RPMI8226 (cell line): ENCODE measurements at places on chromosomes 7 and 10.

DNA sequence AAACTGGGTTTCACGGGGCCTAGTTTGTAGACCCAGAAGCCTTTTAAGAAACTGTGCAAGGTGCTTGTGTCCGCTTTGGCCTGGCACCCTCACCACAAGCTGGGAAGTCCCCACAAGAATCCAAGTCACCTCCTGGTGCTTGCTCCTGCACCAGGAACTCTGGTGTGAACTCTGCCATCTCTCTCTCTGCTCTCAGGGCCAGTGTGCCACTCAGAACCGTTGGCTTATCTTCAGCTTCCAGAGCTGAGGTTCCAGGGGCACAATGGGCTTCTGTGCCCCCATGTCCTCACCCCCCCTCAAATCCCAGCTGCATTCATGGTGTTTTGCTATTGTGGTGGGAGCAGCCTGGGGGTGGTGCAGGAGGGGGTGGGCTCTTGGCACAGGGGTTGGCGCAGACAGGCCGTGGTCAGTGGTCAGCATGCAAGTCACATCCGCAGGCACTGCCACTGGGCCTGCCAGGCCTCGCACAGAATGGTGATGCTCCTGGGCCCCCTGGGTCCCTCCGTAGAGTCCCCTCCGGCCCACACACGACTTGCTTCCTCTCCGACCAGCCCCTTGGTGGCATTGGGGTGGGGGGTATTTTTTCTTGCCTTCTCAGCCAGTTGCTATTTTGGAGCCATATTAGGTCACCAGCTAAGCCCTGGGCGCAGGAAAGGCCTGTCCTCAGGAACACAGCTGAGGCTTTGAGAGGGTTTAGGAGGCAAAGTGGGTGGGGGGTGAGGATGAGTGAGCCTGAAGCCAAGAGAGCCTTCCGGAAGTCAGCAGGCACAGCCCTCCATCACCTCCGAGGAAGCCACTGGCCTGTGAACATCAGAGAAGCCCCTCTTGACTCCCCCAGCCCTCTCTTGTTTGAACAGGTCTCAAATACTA, 3.0 kb downstream of the ZCCHC24 start:
- no peak for DNase-seq

- peak; percentile 44 for DNase-seq
Observed at GRCh38 chr10:84352251-84352842, 24.0 kb downstream of the CCSER2 start.

DNA sequence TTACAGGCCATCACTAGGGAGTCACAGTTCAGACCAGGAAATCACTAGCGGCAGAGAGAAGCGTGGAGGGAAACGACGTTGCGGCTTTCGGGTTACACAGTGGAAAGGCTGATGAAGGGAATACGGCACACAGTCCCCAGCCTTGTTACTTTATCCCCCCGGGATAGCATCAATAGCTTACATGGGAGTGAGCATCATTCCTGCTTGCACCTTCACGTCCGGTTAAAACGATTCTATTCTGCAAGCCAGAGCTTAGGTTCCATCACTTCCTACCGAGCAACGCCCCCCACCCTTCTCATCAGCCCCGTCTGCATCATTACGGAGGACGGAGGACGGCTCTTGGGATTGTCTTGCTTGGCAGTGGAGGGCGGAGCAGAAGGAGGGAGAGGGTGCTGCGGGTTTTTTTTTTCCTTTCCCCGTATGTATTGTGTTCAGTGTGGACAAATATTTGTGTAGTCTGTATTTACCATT, 124.9 kb downstream of the CLEC2L start:
- no peak for DNase-seq

DNA sequence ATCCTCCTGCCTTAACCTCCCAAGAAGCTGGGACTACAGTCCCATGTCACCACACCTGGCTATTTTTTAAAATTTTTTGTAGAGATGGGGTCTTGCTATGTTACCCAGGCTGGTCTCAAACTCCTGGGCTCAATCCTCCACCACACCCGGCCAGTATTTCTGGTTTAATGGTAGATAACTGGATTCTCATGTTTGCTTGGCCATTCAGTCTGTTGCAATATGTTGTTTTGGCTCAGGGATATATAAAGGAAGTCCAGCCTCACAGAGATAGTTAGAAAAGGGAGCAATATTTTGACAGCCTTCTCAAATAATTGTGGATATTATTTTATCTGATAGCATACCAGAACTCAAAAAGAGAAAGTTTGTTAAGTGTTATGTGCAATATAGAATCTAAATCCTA, 82.4 kb downstream of the BTAF1 start:
- DNase-seq: no peak

DNA sequence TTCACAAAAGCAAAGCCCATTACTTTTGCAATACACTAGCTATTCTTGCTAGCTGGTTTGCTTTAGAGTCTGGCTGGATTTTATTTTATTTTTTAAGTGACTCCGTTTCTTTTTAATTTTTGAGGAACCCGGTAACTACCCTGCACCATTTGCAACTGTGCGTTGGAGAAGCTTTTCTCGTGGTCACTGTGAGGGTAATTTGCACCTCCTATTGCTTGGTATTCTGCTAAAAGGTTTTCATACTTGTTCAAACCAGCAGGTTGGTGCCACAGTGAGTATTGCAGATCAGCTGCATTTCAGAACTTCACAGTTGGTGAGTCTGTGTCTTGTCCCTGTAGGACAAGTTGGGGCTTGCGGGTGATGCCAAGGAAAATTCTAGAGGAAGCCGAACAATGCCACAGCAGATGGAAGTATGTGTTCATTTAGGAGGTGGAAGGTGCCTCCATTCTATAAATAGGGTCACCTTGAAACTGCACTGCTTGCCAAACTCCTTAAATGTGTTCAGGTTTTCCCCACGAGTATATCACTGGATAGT, 3.9 kb upstream of the NMT2 start:
- no peak for DNase-seq

- no peak for DNase-seq
Observed at GRCh38 chr10:49484486-49485235, 54.3 kb downstream of the ERCC6 start.

DNA sequence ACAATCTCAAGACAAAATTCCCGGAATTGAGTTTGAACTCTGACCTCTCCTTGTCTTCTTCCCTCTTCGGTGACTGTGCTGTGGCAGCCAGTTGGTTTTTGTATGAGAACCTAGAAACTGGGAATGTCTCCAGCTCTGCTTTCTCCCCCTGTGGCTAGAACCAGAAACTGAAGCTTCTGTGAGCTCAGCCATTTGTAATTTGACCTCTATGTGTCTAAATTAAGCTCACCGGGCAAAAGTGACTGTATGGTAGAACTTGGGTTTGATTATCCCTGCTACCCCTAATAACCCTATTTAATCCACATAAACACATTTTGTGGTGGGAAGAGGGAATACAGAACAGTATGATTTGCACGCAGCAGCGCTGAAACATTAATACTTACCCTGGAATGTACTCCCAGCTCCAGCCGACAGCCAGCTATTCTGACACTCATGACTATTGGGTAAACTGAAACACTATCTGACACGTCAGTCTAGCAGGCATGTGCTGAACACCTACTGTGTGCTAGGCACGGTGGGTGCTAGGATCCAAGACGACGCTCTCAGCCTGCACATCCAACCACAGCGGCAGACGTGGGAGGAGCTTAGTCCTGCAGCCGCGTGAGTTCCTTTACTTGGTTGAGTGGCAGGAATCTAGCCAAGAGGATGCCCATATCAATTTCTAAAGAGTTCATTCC, 324.8 kb downstream of the SFMBT2 start:
- no peak for DNase-seq

DNA sequence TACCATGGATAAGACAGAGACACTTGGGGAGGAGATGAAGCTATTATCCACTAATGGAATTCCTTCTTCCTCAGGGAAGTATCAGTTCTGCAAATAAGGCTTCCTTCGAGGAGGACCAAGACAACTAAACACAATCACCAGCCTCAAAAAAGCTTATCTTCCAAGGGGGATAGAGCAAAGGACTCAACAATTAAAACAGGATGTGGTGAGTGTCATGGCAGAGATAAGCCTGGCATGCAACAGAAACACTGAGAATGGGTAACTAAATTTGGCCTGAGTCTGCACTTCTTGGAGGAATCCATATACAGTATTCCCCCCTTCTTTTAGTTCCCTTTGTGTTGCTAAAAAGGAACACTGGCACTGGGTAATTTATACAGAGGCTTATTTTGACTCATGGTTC, 1285.2 kb downstream of the GATA3 start:
- DNase-seq: no peak

DNA sequence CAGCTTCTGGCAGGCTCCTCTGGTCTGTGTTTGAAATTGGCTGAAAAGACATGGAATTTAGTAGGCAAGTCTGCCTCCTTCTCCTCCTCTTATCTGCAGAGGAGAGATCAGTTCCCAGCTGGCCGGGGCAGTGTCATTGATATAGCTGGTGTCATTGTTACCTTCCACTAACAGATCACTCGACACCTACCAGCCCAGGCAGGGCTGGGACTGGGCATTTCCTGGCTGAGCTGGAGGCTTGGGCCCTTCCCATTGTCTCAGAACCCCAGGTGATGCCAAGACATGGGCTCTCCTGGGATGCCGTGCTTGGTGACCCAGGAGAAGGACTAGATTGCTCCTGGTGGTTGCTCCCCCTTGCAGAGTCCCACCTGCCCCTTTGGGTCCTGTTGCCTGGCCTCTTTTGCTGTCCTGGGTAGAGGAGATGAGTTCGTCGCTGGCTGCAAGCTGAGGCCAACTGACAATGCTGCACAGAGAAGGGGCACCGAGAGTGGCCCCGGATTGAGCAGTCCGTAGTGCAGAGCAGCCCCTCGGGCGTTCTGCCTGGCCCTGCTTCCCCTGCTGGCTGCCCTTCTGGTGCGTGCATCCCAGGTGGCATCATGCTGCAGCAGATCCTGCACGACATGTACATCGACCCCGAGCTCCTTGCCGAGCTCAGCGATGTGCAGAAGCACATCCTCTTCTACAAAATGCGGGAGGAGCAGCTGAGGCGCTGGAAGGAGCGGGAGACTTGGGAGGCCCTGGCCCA, at the start of gene SH2D4B:
Gene SH2D4B (plus strand): TSS at position 167 of the 745 bp plus-strand sequence. CDS start 430 bp downstream, at position 597.
- DNase-seq: no peak

DNA sequence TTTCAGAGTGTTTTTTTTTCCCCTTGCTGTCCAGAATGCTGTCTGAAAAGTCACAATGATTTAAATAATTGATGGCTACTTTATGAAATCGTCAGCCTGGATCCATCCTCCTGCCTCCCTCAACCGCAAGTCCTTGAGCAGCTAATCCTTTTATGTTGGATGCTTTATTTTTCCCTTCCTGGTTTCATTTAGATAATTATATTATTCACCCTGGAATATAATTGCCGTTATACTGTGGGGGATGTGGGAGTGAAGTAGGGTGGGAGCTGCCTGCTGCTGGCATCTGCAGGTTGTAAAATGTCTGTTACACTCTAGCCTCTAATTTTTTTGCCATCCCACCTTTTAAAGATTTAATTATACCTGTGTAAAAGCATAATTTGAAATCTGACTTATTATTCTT, 290.5 kb upstream of the LRGUK start:
- no peak for DNase-seq

- DNase-seq: no peak
Observed at GRCh38 chr7:77427996-77428603, 12.0 kb upstream of the GSAP start.

- no peak for DNase-seq
Observed at GRCh38 chr10:35446439-35446838, 110.1 kb downstream of the CCNY start.
